ENCODE measurements at places on chromosomes 11 and 22.

DNA sequence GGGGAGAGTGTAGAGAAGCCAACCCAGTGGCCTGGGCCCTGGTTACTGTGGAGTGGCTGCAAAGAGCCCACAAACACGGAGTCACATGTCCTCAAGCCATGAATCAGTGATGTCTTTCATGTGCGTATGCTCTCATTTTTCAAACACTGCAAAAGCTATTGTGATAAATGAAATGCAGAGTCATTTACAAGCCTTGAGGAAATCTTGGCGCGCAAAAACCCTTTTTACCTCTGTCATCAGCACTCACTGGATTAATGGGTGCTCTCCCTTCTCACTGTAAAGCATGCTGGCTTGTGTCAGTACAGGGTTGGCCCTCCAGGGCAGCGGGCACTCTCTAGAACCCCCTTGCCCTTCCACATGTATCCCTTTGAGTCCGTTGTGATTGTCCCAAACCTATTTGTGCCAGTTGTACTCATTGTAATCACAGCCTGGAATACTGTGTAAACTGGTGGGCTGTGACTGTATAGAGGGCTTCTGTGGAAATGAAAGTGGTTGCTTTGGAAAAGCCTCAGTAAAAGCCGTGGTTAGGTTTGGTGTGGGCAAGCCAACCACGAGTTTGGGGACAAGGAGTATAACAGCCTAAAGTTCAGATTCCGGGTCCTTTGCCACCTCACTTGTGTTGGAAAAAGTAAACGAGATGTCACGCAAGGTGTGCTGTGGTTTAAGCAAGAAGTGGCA lies 10.4 kb downstream of the GNAZ start:
- H3K27ac ChIP-seq, result no peak overlapping the region
- H3K4me1 ChIP-seq, result no peaks in the 10 kb centered on the region
- DNase-seq, result no peak

GRCh38 chr22:29219881-29220670 lies 14.4 kb downstream of the EMID1 start:
- H3K4me3 ChIP-seq, result no peak overlapping the region

GRCh38 chr11:1765871-1766718 lies 2.4 kb upstream of the CTSD start:
- DNase-seq, result no peak
- peaks cover 6% of the 10 kb centered on the region for H3K4me1 ChIP-seq
- H3K27ac ChIP-seq, result no peak overlapping the region
- H3K4me3 ChIP-seq, result no peak overlapping the region
- H3K27me3 ChIP-seq, result no peaks in the 10 kb centered on the region

GRCh38 chr11:69492201-69492991 lies 10.9 kb downstream of the LINC01488 start:
- H3K27me3 ChIP-seq, result no peaks in the 10 kb centered on the region
- H3K4me1 ChIP-seq, result peaks cover 6% of the 10 kb centered on the region
- no peak overlapping the region for H3K27ac ChIP-seq
- H3K36me3 ChIP-seq, result no peaks in the 10 kb centered on the region

DNA sequence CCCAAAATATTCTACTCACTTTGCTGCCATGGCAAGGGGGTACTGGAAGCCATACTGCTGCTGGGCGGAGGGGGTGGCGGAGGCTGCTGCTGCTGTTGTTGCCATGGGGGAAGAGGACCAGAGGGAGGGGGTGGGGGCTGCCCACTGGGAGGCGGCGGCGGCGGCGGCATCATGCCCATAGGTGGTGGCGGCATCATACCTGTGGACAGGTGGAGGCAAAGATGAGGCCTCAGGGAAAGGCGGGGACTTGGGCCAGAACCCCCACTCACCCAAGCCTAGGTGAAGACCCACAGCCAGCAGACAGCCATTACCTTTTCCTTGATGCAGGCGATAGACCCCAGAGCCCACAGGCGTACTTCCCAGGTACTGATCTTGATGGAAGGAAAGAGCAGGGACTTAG lies 7.1 kb upstream of the PYGM start:
- H3K27me3 ChIP-seq, result no peaks in the 10 kb centered on the region
- H3K4me3 ChIP-seq, result no peak overlapping the region
- no peak for DNase-seq
- no peak overlapping the region for H3K27ac ChIP-seq

GRCh38 chr22:22038178-22038880 lies 55.7 kb upstream of the TOP3B start:
- H3K27ac ChIP-seq, result no peak overlapping the region
- H3K4me3 ChIP-seq, result no peak overlapping the region
- peaks cover 36% of the 10 kb centered on the region for H3K4me1 ChIP-seq
- no peak for DNase-seq
- H3K27me3 ChIP-seq, result peaks cover 7% of the 10 kb centered on the region
- no peaks in the 10 kb centered on the region for H3K36me3 ChIP-seq

GRCh38 chr11:75809991-75810390 lies 5.0 kb upstream of the UVRAG start:
- no peaks in the 10 kb centered on the region for H3K4me1 ChIP-seq
- no peak overlapping the region for H3K4me3 ChIP-seq
- H3K27me3 ChIP-seq, result peaks cover 7% of the 10 kb centered on the region
- no peaks in the 10 kb centered on the region for H3K36me3 ChIP-seq
- no peak for DNase-seq

DNA sequence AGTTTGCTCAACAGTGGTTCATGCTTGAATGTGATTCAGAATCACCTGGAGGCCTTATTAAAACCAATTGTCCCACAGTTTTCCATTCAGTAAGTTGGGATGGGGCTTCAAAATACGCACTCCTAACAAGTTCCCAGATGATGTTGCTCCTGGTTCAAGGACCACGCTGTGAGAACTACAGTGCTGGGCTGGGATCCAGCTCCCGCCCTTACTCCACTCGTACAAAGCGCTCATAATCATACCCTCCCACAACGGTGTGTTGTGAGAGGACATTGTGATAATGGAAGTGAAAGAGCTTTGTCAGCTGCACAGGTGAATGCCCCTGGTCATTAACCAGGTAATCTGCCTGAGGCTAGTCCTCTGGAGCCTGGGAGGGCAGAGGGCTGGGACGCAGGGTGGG lies 1.3 kb upstream of the CD82 start:
- no peak for DNase-seq
- H3K36me3 ChIP-seq, result no peaks in the 10 kb centered on the region
- no peak overlapping the region for H3K4me3 ChIP-seq
- no peaks in the 10 kb centered on the region for H3K27me3 ChIP-seq

DNA sequence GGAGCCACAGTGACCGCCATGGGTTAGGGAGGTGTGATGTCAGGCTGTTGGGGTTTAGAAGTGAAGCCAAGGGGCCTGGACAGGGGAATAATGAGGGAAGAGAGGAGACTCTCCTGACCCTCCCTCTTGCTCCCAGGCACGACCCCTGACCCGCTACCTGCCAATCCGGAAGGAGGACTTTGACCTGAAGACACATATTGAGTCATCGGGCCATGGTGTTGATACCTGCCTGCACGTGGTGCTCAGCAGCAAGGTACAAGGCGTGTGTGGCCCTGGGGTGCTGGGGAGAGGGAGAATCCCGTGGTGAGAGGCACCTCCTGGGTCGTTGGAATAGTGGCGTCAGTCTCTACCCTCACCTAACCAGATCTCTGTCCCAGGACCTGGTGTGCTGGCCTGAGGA lies 29.5 kb downstream of the TREH start:
- H3K4me1 ChIP-seq, result no peaks in the 10 kb centered on the region
- H3K4me3 ChIP-seq, result no peak overlapping the region
- H3K27me3 ChIP-seq, result no peaks in the 10 kb centered on the region
- peaks cover 98% of the 10 kb centered on the region for H3K36me3 ChIP-seq

- DNase-seq, result no peak
- H3K27me3 ChIP-seq, result no peaks in the 10 kb centered on the region
- H3K36me3 ChIP-seq, result no peaks in the 10 kb centered on the region
- peaks cover 5% of the 10 kb centered on the region for H3K4me1 ChIP-seq
Observed at GRCh38 chr11:94147433-94147845, 18.8 kb downstream of the PANX1 start.

DNA sequence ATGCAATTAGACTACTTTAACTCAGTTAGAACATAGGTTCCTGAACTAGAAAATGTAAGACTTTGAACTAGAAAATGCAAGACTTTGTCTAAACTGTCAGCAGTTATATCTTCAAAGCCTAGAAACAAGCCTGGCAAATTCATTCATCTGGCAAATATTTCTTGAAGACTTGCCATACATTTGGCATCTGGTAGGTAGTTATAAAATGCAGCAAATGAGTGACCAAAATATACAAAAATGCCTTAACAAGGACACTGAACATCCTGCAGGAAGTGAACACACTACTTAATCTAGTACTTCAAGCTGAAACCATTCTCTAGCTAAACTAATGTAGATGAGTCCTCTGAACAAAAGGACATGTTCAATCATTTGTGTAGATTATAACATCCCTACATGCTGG lies 84.7 kb upstream of the SCUBE2 start:
- DNase-seq, result no peak
- no peaks in the 10 kb centered on the region for H3K4me1 ChIP-seq
- no peak overlapping the region for H3K27ac ChIP-seq
- no peak overlapping the region for H3K4me3 ChIP-seq
- no peaks in the 10 kb centered on the region for H3K27me3 ChIP-seq

GRCh38 chr11:77658213-77659013 lies 20.8 kb upstream of the CLNS1A start:
- H3K4me1 ChIP-seq, result no peaks in the 10 kb centered on the region
- peaks cover 7% of the 10 kb centered on the region for H3K36me3 ChIP-seq
- no peaks in the 10 kb centered on the region for H3K27me3 ChIP-seq
- no peak for DNase-seq
- no peak overlapping the region for H3K4me3 ChIP-seq

GRCh38 chr11:10139656-10140055 lies 154.4 kb downstream of the SBF2 start:
- H3K36me3 ChIP-seq, result no peaks in the 10 kb centered on the region
- H3K27ac ChIP-seq, result no peak overlapping the region
- H3K4me1 ChIP-seq, result peaks cover 2% of the 10 kb centered on the region
- no peak for DNase-seq

GRCh38 chr22:29773233-29773632 lies 6.1 kb downstream of the UQCR10 start:
- no peaks in the 10 kb centered on the region for H3K27me3 ChIP-seq
- peaks cover 12% of the 10 kb centered on the region for H3K36me3 ChIP-seq
- DNase-seq, result no peak
- H3K4me3 ChIP-seq, result no peak overlapping the region
- H3K4me1 ChIP-seq, result peaks cover 4% of the 10 kb centered on the region

DNA sequence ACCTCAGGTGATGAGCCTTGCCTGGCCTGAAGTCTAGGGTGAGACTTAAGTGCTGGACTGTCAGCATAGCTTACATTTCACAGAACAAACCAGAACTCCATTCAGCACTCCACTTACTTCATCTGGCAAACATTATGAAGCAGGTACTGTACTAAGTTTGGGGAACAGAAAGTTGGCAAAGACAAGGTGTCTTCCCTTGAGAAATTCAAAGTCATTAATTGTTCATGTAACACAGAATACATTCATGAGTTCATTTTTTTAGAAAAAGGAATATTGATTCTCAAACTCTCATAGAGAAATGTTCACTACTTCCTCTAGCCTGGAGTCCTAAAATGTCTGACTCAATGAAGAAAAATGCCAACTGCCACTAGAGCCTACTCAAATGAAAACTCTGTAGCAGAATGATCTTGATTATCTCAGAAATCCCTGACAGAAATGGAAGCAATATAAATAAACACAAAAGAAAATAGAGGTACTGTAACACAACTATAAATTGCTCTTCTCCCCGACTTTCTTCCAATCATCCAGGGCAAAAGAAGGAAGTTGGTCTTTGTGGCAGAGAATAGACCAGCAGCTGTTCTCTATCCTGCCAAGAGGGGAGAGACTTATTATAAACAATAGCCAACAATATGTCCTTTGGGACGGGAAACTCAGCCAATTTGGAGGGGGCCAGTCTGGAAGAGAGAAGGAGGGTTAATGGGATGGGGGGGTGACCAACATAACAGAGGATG lies 129.2 kb upstream of the MTMR2 start:
- no peaks in the 10 kb centered on the region for H3K36me3 ChIP-seq
- no peaks in the 10 kb centered on the region for H3K27me3 ChIP-seq
- no peak overlapping the region for H3K27ac ChIP-seq

DNA sequence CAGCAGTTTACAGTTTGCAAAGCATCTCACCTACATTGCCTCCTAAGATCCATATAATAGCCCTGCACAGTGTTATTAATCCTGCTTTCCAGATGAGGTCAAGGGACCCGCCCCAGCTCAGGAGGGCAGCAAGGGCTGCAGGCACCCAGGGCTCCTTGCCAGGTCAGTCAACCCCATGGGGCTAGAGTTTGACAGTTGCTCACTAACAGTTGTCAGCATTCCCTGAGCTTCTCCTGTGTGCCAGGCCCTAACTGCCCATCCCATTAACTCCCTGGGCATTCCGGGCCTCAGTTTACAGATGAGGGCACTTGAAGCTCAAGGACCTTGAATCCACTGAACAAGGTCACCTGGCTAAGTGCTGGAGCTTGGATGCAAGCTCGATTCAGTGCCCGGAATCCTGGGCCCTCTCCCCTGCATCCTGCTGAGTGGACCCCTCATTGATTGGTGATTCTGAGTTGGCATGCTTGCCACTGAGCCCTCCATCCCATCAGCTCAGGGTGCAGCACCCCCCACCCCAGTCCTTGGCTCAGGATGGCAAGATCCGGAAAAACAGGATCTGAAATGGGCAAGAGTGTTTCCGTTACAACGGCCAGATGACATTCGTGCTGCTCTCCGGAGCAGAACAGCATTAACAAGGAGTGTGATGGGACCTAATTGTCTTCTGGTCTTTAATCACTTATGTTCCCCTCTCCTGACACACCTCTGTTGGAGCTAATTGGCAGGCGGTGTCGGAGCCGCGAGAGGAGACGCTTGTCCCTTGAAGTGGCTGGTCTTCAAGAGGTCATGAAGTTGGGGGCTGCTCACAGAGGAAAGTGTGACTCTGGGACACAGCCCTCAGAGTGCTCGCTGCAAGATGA lies 87.4 kb upstream of the SHISAL1 start:
- H3K27me3 ChIP-seq, result peaks cover 19% of the 10 kb centered on the region
- H3K4me1 ChIP-seq, result no peaks in the 10 kb centered on the region

DNA sequence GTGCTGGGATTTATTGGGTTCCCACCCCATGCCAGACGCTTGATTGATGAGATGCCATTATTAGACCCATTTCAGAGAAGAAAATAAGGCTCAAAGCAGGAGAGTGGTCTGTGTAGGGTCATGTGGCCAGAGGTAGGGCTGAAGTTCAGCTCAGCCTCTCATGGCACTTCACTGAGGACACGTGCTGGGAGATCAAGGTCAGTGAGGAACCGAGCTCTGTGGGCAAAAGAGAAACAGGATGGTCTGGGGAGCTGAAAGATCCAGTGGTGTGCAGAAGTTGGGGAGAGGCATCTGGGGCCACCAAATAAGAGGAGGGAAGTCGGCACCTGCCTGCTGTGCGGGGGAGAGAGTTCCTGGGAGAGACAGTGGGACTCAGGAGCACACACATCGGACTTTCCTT lies 19.6 kb downstream of the RHOD start:
- no peak for DNase-seq
- H3K27ac ChIP-seq, result no peak overlapping the region
- no peaks in the 10 kb centered on the region for H3K36me3 ChIP-seq
- no peaks in the 10 kb centered on the region for H3K4me1 ChIP-seq

DNA sequence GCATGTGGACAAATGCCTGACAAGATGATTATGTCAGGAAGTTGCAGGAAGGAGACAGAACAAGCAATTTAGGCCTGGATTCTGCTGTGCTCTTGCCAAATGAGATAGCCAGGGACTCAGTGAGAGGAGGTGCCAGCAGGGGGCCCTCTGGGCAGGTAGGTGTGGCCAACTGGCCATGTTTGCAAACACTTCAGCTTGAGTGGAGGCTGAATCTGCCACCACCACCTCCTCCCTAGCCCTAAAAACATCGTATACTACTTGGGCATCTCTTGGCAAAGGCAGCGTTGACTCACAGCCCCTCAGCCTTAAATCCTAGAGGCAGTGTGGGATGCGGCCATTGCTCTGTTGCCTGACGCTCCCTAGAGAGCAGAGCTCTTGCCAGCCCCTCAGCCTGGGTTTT lies 95.1 kb upstream of the PLET1 start:
- H3K4me1 ChIP-seq, result no peaks in the 10 kb centered on the region
- H3K4me3 ChIP-seq, result no peak overlapping the region
- H3K27me3 ChIP-seq, result no peaks in the 10 kb centered on the region
- DNase-seq, result no peak

Data from neuronal stem cell (in vitro differentiated cells).